ENCODE measurements at places on chromosomes 12 and 14. TPM values are rescaled to one million over a fixed set of nuclear protein-coding genes. Genes with fewer than 3 reads are reported as not detected.

The COL2A1 gene
- total RNA-seq: 0.02 TPM

The RD3L gene
- total RNA-seq: not detected

The BBS10 gene
- 11.5 TPM for total RNA-seq

The GDF3 gene
- total RNA-seq: not detected

The SPTB gene
- total RNA-seq: 1.9 TPM

The LLPH gene
- 45.4 TPM for total RNA-seq

The ZFP36L1 gene
- 70.7 TPM for total RNA-seq

The DDX24 gene
- 180 TPM for total RNA-seq

The CLEC12A gene
- not detected for total RNA-seq

The TPPP2 gene
- not detected for total RNA-seq

The CISTR gene
- total RNA-seq: not detected

The DHRS2 gene
- 5,493 TPM for total RNA-seq

The LRRC10 gene
- not detected for total RNA-seq

The ACSS3 gene
- not detected for total RNA-seq

The KRT73 gene
- not detected for total RNA-seq

The FSCB gene
- not detected for total RNA-seq

The MYF5 gene
- not detected for total RNA-seq

The WDR89 gene
- total RNA-seq: 13.8 TPM

The C12orf54 gene
- not detected for total RNA-seq
